ENCODE measurements at places on chromosomes 2 and 18. TPM values are rescaled to one million over a fixed set of nuclear protein-coding genes. Genes with fewer than 3 reads are reported as not detected.

The DNER gene
- 1.8 TPM for total RNA-seq

DNA sequence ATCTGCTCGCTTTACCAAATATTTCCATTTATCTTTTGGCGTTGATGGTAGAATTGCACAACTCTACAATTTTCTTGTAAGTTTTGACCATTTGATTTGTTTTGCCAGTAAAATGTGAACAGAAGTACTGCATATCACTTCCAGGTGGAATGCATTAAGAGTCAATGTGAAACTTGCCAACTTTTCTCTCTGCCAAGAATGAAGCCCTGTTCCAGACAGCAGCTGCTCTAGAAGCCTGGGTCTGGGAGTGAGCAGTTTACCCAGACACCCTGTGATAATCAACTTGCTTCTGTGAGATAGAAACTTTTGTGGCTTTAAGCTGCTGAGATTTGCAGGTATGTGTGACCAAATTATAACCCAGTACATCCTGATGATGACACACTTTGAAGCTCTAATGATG is 115.9 kb upstream of the SYT4 start:
- DNase-seq, result no peak

- peak; percentile 67 for DNase-seq
Measured at GRCh38 chr18:3995476-3996102, 459.5 kb downstream of the DLGAP1 start.

- no peak for DNase-seq
Measured at GRCh38 chr2:152493417-152493816, 158.4 kb downstream of the FMNL2 start.

DNA sequence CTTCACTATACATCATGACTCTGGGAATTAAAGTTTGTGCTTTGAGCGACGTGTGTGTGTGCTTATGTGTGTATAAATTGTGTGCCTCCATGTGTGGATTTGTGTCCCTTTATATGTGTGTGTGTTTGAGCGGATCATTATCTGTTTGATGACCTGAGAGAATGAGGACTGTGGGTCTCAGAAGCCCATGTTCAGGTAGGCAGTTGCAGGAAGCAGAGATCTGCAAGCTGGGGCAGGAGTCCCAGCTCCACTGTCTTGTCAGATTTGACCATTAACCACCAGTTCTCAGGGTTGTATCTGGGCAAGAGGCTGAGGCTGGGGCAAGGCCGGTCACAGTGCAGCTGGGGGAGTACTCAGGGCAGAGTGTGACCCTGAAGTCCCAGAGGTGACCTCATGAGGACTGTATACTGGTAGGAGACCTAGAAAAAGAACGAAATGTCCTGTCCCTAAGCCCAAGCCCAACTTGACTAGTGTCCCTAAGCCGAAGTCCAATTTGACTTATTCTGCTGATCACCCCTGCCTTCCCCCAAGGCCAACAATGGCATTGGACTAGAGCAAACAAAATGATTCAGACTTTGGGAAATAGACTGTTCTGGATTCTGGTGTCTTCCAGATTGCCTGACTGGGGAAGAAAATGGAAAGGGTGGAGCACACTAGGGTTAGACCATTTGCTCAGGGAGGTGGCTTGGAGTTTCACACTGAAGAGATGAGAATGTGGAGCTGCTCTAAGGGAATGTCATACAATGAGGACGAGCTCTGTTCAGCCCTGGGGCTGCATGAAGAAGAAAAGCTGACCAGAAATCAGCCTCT is 28.1 kb downstream of the RHOB start:
- no peak for DNase-seq

DNA sequence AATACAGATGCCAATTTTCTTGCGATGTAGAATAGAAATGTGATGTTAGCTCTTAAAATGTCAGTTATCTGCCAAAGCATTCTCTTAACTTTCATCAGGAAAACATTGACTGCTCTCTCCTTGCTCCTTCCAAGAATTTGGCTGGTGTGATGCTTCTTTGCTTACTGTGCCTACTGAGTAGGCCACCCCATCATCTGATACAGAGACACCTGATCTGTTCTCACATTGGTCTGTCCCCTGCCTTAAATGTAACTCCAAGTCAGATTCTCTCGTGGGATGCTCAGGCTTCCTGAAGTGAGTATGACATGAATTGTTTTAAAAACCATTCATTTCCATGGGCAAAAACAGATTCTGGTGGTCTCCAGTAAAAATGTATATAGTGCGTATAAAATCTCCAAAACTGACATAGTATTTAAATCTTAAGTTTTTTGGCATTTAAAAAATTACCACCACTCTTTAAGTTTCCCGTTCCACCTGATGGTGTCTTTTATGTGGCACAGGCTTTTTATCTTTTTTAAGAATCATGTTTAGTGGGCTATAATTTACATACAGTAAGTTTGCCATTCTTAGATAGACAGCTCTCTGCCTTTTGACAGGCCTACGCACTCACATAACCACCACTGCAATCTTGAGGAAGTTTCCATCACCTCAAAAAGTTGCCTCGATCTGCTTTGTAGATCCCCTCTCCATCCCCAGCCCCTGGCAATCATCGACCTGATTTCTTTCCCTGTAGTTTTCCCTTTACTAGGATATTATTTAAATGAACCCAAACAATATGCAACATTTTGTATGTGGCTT is 36.6 kb downstream of the UBE2F start:
- no peak for DNase-seq

DNA sequence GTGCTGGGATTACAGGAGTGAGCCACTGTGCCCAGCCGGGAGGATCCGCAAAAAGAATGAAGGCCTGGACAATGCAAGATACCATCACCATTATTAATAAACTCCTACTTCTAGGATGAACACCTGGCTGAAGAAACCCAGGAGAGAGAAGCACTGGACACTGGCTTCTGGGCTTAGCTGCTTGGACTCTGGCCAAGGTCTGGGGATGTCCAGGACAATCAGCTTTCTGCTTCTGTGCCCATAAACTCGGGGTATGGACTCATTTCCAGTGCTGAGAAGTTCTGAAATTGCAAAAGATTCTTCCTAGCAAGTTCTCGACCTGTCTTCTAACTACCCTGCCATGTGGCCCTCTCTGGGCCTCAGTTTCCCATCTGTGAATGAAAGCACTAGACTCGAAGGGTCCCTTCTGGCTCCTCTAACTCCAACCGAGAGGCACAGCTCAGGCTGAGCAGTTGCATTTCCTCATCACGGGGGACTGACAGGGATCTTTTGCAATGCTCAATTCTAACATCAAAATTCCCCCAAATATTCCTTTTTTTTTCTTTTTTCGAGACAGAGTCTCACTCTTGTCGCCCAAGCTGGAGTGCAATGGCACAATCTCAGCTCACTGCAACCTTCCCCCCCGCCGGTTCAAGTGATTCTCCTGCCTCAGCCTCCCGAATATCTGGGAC is 2.4 kb upstream of the SH2D6 start:
- no peak for DNase-seq

DNA sequence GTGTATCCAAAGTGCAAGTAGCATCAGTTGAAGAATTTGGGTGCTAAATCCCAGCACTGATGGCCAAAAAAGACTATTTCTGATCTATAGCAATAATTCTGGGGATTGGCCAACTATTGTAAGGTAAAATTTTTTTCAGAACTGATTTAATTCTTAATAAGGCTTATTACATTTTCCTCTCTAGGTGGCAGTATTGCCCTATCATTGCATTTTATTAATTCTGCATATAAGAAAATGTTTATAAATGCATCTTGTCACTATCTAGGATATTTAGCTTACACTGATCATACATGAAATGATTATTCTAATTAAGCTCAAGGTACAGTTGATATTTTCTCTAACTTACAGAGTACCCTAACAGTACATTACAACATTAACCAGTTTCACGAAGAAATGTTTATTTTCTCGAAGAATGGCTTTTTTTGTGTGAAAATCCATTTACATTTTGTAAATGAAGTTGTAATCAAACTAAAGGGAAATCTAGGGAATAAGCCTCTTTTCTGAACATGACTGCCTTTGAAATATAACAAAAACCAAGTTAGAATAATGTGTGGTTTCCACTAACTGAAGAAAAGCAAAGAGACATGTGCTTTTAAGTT is 11.0 kb downstream of the TTN start:
- peak; percentile 57 for DNase-seq

GRCh38 chr2:43192744-43193651 is 33.4 kb downstream of the ZFP36L2 start:
- no peak for DNase-seq

DNA sequence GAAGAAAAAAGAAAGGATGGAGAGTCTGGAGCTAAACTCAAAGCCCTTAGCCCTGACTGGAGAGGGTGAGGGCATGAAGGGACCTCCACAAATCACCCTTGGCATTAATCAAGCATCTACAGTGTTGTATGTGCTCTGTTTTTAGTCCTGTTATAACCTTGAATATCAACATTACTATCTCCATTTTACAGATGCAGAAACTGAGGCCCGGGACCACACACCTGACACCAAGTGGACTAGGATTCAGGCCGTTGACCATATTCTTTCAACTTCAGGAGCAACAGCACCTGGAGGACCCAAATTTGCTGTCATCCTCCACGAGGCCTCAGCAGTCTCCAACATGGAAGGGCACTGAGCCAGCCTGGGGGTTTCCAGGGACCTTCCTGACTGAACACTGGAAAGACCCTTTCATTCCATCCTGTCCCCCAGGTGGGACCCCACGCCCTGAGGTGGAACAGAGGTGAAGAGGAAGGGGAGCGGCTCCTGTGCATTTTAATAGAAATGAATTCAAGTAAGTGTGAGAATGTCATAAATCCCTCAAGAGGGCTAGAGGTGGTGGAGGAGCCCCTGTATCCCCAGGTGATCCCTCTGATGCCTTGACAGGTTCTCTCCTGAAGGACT is 41.0 kb downstream of the SERTAD2 start:
- no peak for DNase-seq

The ATP8B1 gene
- total RNA-seq, result 20.8 TPM

GRCh38 chr2:16728351-16729136 is 62.9 kb upstream of the CYRIA start:
- no peak for DNase-seq

DNA sequence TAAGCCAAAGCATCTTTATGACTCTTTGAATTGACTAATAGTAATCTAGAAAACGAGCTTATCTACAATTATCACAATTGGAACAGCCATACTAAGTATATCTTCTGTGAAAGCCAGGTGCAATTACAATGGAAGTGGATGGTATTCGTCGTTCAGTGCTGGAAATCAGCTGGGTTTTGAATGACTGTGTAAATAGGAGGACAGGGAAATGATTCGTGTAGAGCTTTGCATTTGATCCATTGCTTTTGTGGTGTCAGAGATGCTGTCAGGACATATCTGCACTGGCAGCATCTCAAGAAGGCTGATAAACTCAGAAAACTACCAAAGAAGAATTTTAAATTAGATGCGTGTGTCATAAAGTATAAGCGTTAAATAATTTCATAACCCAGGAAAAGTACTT is 187.1 kb downstream of the ZNF407 start:
- no peak for DNase-seq

GRCh38 chr2:84816426-84817026 is 64.4 kb downstream of the TRABD2A start:
- no peak for DNase-seq

The BMP10 gene
- total RNA-seq, result not detected
